ENCODE measurements at places on chromosomes 4 and X.

GRCh38 chr4:109592367-109592766 is 32.3 kb downstream of the MCUB start:
- DNase-seq, result no peak
- no peaks in the 10 kb centered on the region for H3K36me3 ChIP-seq
- H3K27ac ChIP-seq, result no peak overlapping the region
- H3K4me3 ChIP-seq, result no peak overlapping the region

- no peak for DNase-seq
- H3K4me1 ChIP-seq, result no peaks in the 10 kb centered on the region
- H3K27ac ChIP-seq, result no peak overlapping the region
- no peaks in the 10 kb centered on the region for H3K27me3 ChIP-seq
Observed at GRCh38 chr4:1749370-1749769, 28.0 kb downstream of the TACC3 start.

GRCh38 chr4:16226816-16227461 is 668 bp upstream of the TAPT1 start:
- peak; percentile 19 for DNase-seq
- no peaks in the 10 kb centered on the region for H3K27me3 ChIP-seq
- H3K27ac ChIP-seq, result peak overlapping the region; percentile 96
- peak overlapping the region; percentile 92 for H3K4me3 ChIP-seq

DNA sequence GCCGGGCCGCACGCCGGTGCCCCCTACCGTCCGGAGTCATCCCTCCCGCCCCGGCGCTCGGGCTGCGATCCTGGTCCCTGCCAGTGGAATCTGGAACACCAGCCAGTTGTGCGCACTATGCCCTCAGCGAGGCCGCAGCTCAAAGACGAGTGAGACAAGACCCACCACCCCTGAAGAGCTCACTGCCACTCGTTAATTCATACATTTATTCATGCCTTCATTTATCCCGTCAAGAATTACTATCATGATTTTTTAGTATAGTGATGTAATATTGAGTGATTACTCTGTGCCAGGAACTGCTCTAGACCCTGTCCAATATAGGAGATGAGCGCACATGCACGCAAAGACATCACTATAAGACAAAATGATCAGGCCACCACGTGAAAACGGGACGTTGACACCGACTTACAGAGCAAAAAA is 247 bp upstream of the PPA2 start:
- H3K4me1 ChIP-seq, result peaks cover 20% of the 10 kb centered on the region
- H3K27me3 ChIP-seq, result no peaks in the 10 kb centered on the region
- peak overlapping the region; percentile 98 for H3K4me3 ChIP-seq
- peaks cover 2% of the 10 kb centered on the region for H3K36me3 ChIP-seq

GRCh38 chrX:72141372-72142004 is 9.8 kb upstream of the RTL5 start:
- H3K4me3 ChIP-seq, result peak overlapping the region; percentile 56
- H3K27me3 ChIP-seq, result no peaks in the 10 kb centered on the region
- peaks cover 15% of the 10 kb centered on the region for H3K4me1 ChIP-seq
- H3K27ac ChIP-seq, result peak overlapping the region; percentile 53
- DNase-seq, result no peak
- H3K36me3 ChIP-seq, result no peaks in the 10 kb centered on the region

DNA sequence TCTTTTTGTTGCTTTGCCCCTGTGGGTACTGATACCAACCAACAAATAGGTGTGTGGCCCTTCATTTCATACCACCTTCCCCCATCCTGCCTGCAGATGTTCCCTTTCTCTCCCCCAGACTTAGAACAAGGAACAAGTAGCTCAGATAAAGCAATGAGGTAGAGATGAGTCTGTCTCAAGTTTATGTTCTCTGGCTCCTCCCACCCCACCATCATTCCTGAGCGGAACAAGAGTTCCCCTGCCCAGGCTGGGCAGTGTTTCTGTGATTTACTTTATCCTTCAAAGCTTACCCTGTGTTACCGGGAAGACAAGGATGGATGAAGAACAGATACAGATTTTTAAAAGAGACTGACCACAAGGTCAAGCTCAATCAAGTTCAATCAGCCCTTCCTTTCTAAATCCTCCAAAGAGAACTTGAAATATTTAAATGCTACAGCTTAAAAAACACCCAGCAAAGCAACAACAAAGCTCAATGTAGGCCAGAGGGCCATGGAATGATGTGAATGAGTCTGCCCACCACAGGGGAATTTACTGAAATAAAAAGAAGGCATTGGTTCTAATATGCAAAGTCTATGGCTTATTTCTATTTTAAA is 80.1 kb upstream of the UCP1 start:
- no peak overlapping the region for H3K27ac ChIP-seq
- no peaks in the 10 kb centered on the region for H3K4me1 ChIP-seq
- H3K36me3 ChIP-seq, result peaks cover 4% of the 10 kb centered on the region

GRCh38 chr4:26257850-26258249 is 63.0 kb upstream of the RBPJ start:
- H3K36me3 ChIP-seq, result no peaks in the 10 kb centered on the region
- no peak overlapping the region for H3K27ac ChIP-seq
- DNase-seq, result no peak
- H3K4me3 ChIP-seq, result no peak overlapping the region
- H3K27me3 ChIP-seq, result no peaks in the 10 kb centered on the region

- H3K27ac ChIP-seq, result no peak overlapping the region
- no peaks in the 10 kb centered on the region for H3K4me1 ChIP-seq
- H3K36me3 ChIP-seq, result no peaks in the 10 kb centered on the region
- H3K4me3 ChIP-seq, result no peak overlapping the region
- no peaks in the 10 kb centered on the region for H3K27me3 ChIP-seq
Observed at GRCh38 chrX:15350329-15350996, 15.1 kb upstream of the PIGA start.

DNA sequence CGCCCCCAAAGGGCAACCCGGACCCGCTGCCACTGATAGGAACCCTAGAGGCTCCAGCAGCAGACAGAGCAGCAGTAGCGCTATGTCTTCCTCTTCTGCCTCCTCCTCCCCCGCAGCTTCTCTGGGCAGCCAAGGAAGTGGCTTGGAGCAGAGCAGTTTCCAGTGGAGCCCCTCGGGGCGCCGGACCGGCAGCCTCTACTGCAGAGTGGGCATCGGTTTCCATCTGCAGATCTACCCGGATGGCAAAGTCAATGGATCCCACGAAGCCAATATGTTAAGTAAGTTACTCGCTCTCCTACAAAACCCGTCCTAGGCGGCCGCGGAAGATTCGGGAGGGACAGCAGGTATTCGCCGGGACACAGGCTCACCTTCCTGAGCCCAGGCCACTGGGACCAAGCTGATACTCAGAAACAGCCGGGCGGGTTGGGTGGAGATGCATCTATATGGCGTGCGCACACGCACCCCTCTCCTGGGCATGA is 477 bp downstream of the FGF5 start:
- DNase-seq, result no peak
- peak overlapping the region; percentile 83 for H3K4me3 ChIP-seq
- peaks cover 93% of the 10 kb centered on the region for H3K27me3 ChIP-seq
- H3K4me1 ChIP-seq, result peaks cover 31% of the 10 kb centered on the region

- peaks cover 2% of the 10 kb centered on the region for H3K4me1 ChIP-seq
- DNase-seq, result no peak
- no peak overlapping the region for H3K4me3 ChIP-seq
Observed at GRCh38 chr4:122796801-122797404, 29.7 kb upstream of the FGF2 start.

DNA sequence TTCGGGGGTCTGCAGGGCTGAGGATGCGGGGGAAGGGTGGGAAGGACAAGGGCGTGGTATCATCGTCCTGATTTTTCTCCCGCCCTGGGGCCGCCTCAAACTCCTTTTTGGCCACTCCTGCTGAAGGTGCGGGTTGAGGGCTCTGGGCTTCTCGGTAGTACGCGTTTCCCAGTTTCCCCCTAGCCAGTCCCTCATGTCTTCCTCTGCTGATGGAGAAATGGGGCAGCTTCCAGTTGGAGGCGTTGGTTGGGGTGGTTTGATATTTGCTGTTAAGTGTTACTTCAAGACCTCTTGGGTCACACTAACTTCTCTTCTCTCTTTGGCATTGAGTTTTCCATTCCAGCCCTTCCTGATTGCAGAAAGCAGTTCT is 482 bp downstream of the GSTCD start:
- no peaks in the 10 kb centered on the region for H3K27me3 ChIP-seq
- H3K4me3 ChIP-seq, result peak overlapping the region; percentile 99
- H3K4me1 ChIP-seq, result peaks cover 28% of the 10 kb centered on the region
- DNase-seq, result no peak
- H3K36me3 ChIP-seq, result peaks cover 3% of the 10 kb centered on the region
